ENCODE measurements at places on chromosomes 16 and 17. TPM values are rescaled to one million over a fixed set of nuclear protein-coding genes. Genes with fewer than 3 reads are reported as not detected.

Gene OR2C1
- total RNA-seq, result not detected

Gene GDPD1
- total RNA-seq, result 0.90 TPM

Gene CPHXL2
- total RNA-seq, result not detected

Gene CMTM2
- not detected for total RNA-seq

Gene SKAP1
- total RNA-seq, result 0.18 TPM

Gene MNT
- 21.5 TPM for total RNA-seq

Gene SNAI3
- total RNA-seq, result 0.19 TPM

Gene TERB1
- total RNA-seq, result not detected

Gene TSPOAP1
- not detected for total RNA-seq

All from A549 treated with CORT108297 at 1 μM for 4 hours (cell line).